ENCODE measurements at places on chromosomes 1 and 21. TPM values are rescaled to one million over a fixed set of nuclear protein-coding genes. Genes with fewer than 3 reads are reported as not detected.

- no peak overlapping the region for H3K27ac ChIP-seq
- H3K4me1 ChIP-seq = no peaks in the 10 kb centered on the region
- no peaks in the 10 kb centered on the region for H3K36me3 ChIP-seq
- no peak overlapping the region for H3K4me3 ChIP-seq
- H3K27me3 ChIP-seq = no peaks in the 10 kb centered on the region
Observed at GRCh38 chr1:55412060-55412459, 196.9 kb upstream of the USP24 start.

GRCh38 chr21:33232291-33233034, 2.7 kb downstream of the IFNAR2 start:
- H3K27me3 ChIP-seq = no peaks in the 10 kb centered on the region
- H3K27ac ChIP-seq = no peak overlapping the region
- peaks cover 44% of the 10 kb centered on the region for H3K4me1 ChIP-seq
- no peak for DNase-seq
- no peaks in the 10 kb centered on the region for H3K36me3 ChIP-seq

DNA sequence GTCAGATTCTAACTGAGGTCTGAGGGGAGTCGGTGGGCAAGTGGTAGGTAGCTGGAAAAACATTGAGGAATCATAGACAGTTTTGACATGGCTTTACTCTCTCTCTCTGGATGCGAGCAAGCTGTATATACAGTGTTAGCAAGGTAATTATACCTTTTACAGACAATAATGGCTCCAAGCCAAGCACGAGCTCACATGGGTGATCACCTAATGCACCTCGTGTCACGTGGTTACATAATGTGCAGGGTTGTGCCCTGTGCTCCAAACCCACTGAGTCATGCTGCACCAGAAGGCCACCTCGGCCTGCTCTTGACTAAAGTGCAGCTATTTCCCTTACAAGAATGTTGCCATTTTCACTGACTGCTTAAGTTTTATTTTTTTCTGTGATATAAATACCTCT, 7.6 kb upstream of the CLCA2 start:
- no peak overlapping the region for H3K4me3 ChIP-seq
- no peaks in the 10 kb centered on the region for H3K27me3 ChIP-seq
- no peak overlapping the region for H3K27ac ChIP-seq
- no peak for DNase-seq
- no peaks in the 10 kb centered on the region for H3K4me1 ChIP-seq
- no peaks in the 10 kb centered on the region for H3K36me3 ChIP-seq

- no peaks in the 10 kb centered on the region for H3K27me3 ChIP-seq
- peaks cover 6% of the 10 kb centered on the region for H3K36me3 ChIP-seq
Observed at GRCh38 chr1:15422871-15423270, 13.2 kb downstream of the EFHD2 start.

GRCh38 chr1:70718086-70718630, 307.1 kb downstream of the CTH start:
- H3K27ac ChIP-seq = no peak overlapping the region
- no peaks in the 10 kb centered on the region for H3K27me3 ChIP-seq
- H3K36me3 ChIP-seq = no peaks in the 10 kb centered on the region
- H3K4me3 ChIP-seq = no peak overlapping the region
- H3K4me1 ChIP-seq = no peaks in the 10 kb centered on the region

The SLC1A7 gene
- polyA plus RNA-seq = 0.07 TPM

The RIIAD1 gene
- polyA plus RNA-seq = 13.1 TPM

The ERG gene
- 5.9 TPM for polyA plus RNA-seq
